ENCODE measurements at places on chromosomes 5 and 9.

DNA sequence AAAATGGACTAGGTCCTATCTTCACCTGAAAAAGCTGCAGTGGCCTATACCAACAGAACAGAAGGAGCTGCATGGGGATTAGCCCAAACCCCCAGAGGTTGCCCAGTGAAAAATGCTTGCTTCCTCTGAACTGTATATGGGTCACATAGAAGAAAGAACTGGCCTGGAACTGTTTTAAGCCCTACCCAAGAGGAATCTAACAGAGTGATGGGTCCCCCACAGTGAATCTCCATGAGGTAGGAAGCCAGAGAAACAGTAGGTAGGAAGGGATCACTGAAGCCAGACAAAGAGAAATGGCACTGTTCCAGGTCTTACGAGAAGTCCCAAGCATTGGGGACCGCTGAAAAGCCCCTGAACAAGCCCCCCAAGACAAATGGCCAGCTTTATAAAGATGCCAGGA is 28.8 kb upstream of the TRIM32 start:
- no peak for DNase-seq

DNA sequence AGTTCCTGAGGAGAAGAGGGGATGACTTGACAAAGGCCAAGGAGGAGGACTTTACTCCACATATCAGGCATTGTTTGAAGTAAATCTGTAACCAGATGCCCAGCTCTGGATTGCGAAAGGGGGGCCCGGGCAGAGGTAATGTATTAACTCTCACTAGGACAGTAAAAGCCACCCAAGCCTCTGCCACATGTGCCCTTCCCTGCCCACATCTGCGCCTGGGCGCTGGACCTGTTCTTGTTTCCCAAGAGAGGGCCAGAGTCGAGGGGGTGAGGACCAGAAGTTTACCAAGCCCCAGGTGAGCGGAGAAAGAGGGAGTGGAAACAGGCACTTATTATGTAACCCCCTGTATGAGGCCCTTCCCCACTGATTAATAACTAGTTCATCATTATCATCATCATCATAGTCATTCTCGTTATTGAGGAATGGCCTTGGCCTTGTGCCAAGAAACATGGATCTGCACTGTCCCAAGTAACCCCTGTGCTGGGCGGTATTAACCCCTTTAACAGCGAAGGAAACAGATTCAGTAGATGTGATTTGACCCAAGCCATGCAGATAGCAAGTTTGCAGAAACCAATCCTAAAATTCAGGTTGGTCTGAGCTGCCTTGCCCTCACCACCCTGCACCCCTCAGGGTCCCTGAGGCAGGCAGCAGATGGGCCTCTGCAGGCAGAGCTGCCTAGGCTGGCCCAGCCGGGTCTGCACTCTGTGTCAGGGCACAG is at the start of gene SLC23A1:
Gene SLC23A1 (minus strand): TSS at position 23 of the 718 bp plus-strand sequence. CDS start 44 bp downstream, outside the sequence.
- peak; percentile 42 for DNase-seq

- DNase-seq = no peak
Observed at GRCh38 chr9:105355781-105356180, 92.1 kb upstream of the FSD1L start.

- no peak for DNase-seq
Observed at GRCh38 chr5:67196537-67197059, at the start of gene CD180. Gene CD180, minus strand, starts transcription at chr5:67196799. Its CDS starts 158 bp downstream, at chr5:67196641.

GRCh38 chr9:113131689-113132151 is 19.1 kb upstream of the SLC31A2 start:
- peak; percentile 27 for DNase-seq

GRCh38 chr5:168771678-168772077 is 192.5 kb upstream of the PANK3 start:
- DNase-seq = no peak

GRCh38 chr5:132225165-132226032 is 2.3 kb downstream of the P4HA2 start:
- peak; percentile 65 for DNase-seq

DNA sequence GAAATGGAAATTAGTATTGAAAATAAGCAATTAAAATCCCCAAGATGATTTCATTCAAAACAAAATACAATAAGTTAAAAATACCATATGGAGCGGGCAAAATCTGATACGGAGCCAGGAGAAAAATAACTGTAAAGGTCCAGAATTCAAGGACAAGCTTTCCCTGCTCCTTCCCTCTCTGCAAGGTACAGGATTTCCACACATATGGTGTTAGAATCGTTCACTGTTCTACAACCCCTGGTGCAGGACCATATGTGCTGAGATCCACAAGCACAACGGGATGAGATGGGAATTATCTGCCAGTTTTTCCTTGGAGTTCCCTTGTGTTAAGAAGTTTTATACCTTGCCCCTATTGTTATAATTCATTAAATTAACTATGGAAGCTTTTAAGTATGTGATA is 94.7 kb upstream of the DMAC1 start:
- no peak for DNase-seq

DNA sequence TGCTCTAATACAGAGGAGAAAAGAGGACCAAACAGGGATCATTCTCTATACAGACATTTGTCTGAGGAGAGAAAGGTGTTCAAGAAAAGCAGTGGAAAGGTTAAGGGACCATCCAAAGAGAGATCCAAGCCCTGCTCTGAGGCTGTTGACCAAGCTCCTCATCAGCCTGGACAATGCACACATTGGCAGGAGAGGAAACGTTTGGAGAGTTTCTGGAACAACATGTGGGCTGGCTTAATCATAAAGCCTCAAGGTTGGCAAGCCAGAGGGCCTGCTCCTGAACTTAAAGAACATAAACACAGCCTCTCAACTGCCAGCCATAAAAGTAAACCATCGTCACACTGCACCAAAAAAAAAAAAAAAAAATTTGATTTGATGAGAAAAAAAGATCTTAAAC is 184.4 kb upstream of the SLC12A2 start:
- DNase-seq = no peak

- peak; percentile 58 for DNase-seq
Observed at GRCh38 chr9:16058131-16058549, 505.3 kb downstream of the CCDC171 start.

GRCh38 chr5:43367453-43367852 is 44.7 kb downstream of the CCL28 start:
- no peak for DNase-seq

GRCh38 chr9:121753802-121754654 is 102.6 kb downstream of the DAB2IP start:
- DNase-seq = no peak

DNA sequence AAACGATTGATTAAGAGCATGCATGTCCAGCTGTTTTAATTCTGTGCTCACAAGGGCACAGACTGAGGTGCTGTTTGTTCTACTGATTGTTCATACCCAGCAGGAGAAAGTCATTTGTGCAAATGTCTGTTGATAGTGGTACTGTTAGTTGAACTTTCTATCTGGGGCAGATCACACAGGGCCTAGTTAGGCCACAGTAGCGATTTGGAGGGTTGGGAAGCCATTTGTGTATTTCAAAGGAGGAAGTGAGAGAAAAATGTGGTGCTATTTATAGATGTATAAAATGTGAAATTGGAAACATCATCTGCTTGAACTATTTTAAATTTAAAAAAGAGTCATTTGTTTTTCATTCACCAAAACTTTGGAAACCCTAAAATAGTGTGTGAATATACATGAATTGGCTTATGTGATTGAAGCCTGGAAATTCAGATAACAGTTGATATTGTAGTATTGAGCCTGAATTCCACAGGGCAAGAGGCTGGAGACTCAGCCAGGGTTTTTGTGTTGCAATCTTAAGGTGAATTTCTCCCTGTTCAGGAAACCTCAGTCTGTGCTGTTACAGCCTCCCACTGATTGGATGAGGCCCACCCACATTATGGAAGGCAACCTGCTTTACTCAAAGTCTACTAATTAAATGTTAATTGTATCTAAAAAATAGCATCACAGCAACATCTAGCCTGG is 162.0 kb upstream of the CDKN2B start:
- no peak for DNase-seq

- no peak for DNase-seq
Observed at GRCh38 chr5:65013166-65013565, 244.4 kb downstream of the CWC27 start.

- no peak for DNase-seq
Observed at GRCh38 chr9:83035143-83035542, 27.8 kb downstream of the RASEF start.

DNA sequence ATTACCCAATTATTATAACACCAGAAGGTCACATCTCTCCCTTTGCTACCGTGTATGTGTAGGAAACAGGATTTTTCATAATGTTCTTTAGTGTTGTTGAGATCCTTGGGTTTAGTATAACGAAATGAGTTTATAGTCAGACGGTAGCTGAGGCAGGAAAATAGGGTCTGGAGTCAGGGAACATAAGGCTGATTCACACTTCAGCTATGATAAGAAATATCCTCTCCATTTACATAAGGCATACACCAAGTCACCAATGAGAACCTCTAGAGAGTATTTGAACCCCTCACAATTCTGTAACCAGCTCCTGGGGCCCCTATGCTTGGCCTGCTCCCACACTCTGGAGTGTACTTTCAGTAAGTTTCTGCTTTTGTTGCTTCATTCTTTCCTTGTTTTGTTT is 58.9 kb upstream of the ANKH start:
- no peak for DNase-seq

DNA sequence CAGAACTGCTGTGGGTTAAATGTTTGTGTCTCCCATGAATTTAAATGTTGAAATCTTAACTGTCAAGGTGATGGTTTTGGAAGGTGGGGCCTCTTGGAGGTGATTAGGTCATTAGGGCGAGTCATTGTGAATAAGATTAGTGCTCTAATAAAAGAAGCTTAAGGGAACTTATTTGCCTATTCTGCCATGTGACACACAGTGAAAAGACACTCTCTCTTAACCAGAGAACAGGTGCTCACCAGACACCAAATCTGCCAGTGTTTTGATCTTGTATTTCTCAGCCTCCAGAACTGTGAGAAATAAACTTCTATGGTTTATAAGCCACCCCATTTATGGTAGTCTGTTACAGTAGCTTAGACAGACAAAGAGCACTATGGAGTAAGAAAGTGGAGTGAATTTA is 117.9 kb upstream of the SV2C start:
- DNase-seq = no peak

DNA sequence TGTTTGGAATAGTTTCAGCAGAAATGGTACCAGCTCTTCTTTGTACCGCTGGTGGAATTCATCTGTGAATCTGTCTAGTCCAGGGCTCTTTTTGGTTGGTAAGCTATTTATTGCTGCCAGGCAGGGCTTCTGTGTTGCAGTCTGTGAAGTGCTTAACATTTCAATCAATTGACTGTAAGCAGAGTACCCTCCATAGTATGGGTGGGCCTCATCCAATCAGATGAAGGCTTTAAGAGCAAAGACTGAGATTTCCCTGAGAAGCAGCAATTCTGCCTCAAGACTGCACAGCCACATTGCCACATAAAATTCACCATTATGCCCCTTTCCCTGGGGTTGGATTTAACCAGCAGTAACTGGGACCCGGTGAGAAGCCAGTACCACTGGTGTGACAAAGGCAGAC is 98.9 kb upstream of the ICE1 start:
- DNase-seq = no peak

DNA sequence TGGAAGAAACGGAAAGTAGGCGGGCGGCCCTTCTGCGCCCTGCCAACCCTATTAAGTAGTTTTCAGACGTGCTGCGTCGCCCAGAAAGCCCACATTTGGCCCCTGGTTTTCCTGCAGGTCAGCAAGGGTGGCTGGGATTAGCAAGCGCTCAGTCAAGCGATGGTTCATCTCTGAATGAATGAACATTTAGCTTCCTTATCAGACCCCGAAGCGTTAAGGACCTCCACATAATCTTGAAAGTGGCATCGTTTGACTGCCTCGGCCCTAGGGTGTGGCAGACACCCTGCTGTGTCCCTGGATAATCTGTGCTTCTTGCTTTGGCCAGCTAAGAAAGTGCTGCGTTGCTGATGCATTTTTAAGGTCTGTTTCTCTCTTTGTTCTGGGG is 684 bp downstream of the TOR1B start:
- DNase-seq = no peak

Measured in AG08396 (cell line).